ENCODE measurements at places on chromosomes 12 and 14.
A peak's percentile ranks its signal among the peaks of the same experiment; 100 is the strongest.

GRCh38 chr14:40229676-40230075 lies 797.4 kb upstream of the FBXO33 start:
- DNase-seq, result no peak

GRCh38 chr12:26286186-26286585 lies 90.8 kb downstream of the SSPN start:
- no peak for DNase-seq

DNA sequence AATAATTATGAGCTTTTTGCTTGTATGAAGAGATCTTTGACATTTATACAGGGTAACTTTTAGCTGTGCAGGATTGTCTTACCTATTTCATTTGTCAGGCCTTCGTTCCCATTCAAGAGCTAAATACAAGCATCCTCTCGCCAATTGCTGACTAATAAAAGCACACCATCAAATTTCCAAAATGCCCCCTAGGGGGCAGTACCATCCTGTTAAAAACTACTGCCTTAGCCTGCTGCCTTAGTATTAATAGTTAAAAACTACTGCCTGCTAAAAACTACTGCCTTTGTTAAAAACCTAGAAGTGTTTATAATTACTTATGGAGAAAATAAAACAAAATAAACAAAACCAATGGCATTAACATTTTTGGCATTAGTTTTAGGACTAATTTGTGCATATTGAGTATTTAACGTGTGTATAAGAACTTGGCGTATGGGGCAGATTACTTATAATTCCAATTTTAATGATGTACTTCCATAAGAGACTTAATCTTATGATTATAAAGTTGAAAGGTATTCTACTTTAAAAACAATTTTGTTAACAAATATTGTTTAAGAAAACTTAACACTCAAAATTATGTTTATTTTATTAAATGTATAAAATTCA lies 3.0 kb upstream of the IFI27L2 start:
- peak; percentile 53 for DNase-seq

DNA sequence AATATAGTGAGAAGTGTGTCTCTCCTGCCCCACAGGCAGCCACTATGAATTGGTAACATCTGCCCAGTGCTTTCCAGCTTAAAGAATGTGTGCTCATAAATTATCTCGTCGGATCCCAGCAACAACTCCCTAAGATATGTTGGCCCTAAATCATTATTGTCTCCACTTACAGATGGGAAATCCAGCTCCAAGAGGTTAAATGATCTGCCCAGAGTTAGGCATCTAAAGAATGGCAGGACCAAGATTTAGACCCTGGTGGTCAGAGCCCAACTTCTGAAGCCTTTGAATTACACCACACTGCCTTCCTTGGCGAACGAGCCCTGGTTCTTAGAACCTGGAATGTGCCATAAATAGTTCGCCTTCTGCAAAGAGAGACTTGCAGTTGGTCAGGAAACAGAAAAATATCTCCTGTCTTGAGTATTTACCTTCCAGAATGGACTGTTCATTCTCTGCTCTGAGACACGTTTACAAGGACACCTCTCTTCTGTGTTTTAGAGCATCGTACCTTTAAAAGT lies 20.1 kb upstream of the PLEK2 start:
- DNase-seq, result no peak
